B cell (primary cell): ENCODE measurements at places on chromosomes 11 and 22. TPM values are rescaled to one million over a fixed set of nuclear protein-coding genes. Genes with fewer than 3 reads are reported as not detected.

SPDYC gene
- not detected in 2 replicates for polyA plus RNA-seq

TSGA10IP gene
- polyA plus RNA-seq: not detected in 2 replicates

MAP6 gene
- polyA plus RNA-seq: 0.12 and 0.54 TPM in 2 replicates

FLRT1 gene
- not detected in 2 replicates for polyA plus RNA-seq

NCR3LG1 gene
- polyA plus RNA-seq: 0.12 and 0.29 TPM in 2 replicates

C11orf42 gene
- polyA plus RNA-seq: not detected in 2 replicates

FOSL1 gene
- 2.3 and 4.8 TPM in 2 replicates for polyA plus RNA-seq

MRGPRX4 gene
- polyA plus RNA-seq: 0.12 TPM in 1 of 2 replicates, not detected in the other

C22orf42 gene
- polyA plus RNA-seq: not detected in 2 replicates

SAA1 gene
- polyA plus RNA-seq: not detected in 2 replicates

FAM111B gene
- polyA plus RNA-seq: 2.5 and 3.6 TPM in 2 replicates

PHETA2 gene
- 1.1 TPM in 2 replicates for polyA plus RNA-seq

MFRP gene
- polyA plus RNA-seq: not detected in 2 replicates

MAJIN gene
- polyA plus RNA-seq: 1.2 and 2.4 TPM in 2 replicates

GDPD4 gene
- polyA plus RNA-seq: not detected in 2 replicates

CNTF gene
- polyA plus RNA-seq: 1.4 and 3.0 TPM in 2 replicates

CSTF3 gene
- 14.4 and 21.2 TPM in 2 replicates for polyA plus RNA-seq

UCP3 gene
- 6.3 and 8.9 TPM in 2 replicates for polyA plus RNA-seq

CCDC188 gene
- polyA plus RNA-seq: not detected in 2 replicates

APOBEC3F gene
- polyA plus RNA-seq: 22.0 and 23.3 TPM in 2 replicates

GVQW3 gene
- polyA plus RNA-seq: 3.5 and 4.9 TPM in 2 replicates

PHLDA2 gene
- polyA plus RNA-seq: 1.3 and 1.4 TPM in 2 replicates
